NCI-H1092 (cell line): ENCODE measurements at places on chromosomes 13 and 19.

GRCh38 chr19:5078666-5079065 lies 109.8 kb downstream of the KDM4B start:
- no peak for DNase-seq

- DNase-seq: no peak
These were observed 967 bp upstream of the TPT1 start for GRCh38 chr13:45341799-45342500.

GRCh38 chr19:33678796-33679585 lies 57.2 kb downstream of the CHST8 start:
- DNase-seq: peak; percentile 90

GRCh38 chr19:33395561-33396550 lies 22.3 kb downstream of the CEBPG start:
- DNase-seq: no peak

DNA sequence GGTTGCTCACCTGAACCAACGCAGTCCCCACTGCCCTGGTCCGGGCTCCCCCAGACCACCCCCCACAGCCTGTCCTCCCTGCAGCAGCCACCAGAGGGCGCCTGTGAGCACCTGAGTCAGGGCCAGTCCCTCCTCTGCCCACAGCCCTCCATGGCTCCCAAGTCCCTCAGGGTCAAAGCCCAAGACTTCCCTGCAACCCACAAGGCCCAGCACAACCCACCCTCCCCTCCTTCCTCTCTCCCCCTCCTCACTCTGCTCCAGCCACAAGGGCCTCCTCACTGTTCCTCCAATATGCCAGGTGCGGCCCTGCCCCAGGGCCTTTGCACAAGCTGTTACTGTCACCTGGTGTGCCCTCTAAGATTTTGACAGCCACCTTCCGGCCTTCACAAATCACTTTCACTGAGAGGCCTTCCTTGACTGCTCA lies 10.9 kb downstream of the GNA15 start:
- DNase-seq: no peak

GRCh38 chr13:46698014-46698413 lies 98.9 kb downstream of the ESD start:
- DNase-seq: no peak

GRCh38 chr19:1902923-1903322 lies 2.3 kb upstream of the ADAT3 start:
- DNase-seq: no peak

DNA sequence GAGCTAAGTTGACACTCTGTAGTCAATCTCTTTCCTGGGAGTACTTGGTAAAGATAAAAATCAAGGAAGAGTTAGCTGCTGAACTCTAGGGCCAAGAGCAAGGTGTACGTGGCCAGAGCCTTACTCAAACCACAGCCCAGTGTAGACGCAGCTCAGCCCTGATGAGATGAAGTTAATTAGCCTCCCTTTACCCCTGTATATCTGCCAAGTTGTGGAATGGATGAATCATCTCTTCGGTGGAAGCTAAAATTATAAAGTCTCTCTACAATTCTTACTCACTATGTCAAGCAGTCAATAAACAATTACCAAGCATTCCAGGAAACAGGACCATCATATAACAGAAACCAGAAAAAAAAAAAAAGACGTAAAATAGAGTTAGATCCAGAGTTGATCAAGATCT lies 146.9 kb upstream of the UFM1 start:
- no peak for DNase-seq

DNA sequence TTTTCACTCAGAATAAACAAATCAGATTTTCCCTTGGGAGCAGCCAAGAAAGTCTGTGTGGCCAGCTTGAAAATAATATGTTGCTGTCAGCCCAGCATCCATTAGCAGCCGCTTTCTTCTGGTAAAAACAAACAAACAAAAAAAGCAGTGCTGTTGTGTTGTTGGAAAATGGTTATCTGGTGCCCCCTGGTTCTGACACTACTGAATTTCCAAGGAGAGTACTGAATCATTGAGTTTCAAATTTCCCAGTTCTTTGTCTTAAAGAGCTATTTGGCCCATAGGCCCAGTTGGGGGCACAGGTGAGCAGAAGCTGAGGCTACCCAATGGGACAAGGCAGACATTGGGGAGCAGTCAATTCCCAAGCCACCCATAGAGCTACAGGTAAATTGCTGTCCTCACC lies 995.9 kb downstream of the UQCRFS1 start:
- DNase-seq: no peak

- DNase-seq: no peak
These were observed 10.0 kb upstream of the IGFL3 start for GRCh38 chr19:46134527-46134926.

GRCh38 chr13:107534548-107534947 lies 680.8 kb downstream of the LIG4 start:
- DNase-seq: no peak

DNA sequence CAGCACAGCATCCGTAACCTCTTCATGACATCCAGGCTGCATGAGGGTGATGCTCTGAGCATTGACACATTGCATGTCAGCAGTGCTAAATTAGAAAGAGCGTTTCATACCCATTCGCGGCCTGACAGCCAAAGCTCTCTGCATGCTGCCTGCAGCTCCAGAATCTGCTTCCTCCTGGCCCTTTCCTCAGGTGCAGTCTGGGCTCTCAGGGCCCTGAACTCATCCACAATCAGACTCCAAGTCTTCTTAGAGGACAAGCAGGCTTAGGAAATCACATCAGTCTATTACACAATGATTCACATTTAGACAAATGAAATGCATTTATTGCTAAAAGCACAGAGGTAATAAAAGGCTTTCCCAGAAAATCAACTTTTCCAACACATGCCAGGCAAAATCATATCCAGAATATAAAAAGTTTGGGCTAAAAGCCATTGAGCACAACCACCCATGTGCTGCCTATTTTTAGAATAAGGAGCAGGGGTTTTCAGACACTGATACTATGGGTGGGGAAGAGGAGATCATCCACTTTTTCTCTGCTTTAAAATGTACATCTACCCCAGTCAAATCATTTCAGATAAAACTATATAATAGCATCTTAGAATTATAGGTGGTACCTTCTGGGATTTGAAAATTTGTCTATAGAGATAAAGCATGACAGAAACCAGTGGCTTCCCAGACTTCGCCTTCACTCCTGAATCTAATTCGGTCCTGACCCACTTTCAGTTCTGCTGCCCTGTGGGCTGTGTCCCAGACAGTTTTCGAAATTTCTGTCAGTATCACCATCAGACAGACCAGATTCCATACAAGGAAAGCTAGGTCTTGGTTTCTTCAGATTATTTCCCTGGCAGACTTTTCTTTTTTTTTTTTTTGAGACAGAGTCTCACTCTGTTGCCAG lies 109.3 kb downstream of the COL4A2 start:
- no peak for DNase-seq

DNA sequence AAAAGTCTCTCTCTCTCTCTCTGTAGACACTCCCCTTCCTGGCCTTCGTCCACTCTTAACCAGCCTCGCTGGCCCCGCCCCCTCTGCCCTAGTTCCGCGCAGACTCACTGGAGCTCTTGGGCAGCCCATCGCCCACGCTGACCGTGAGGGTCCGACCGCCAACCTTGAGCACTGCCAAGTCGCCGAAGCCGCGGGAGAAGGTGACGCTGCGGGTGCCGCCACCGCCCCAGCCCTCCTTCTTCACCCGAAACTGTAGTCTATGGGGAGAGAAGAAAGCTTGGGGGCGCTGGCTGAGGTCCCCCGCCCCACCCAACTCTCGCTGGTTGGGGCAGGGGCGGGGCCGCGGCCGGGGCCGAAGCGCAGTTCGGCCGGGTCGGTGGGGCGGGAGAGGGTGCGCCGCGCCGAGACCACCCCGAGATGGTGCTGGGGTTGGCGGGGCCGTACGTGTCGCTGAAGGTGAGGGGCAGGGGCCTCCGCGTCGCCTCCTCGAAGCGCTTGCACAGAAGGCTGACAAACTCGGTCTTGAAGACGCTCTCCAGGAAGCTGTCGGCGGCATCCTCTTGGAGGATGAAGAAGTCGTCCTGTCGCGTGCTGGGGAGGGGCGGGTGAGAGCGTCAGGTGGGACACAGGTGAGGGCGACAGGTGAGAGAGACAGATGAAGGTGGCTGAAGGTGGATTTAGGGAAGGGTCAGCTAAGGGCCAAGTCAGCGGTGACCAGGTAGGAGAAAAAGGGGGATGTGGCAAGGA lies 12.6 kb upstream of the ZNF414 start:
- peak; percentile 81 for DNase-seq

GRCh38 chr13:39311619-39312018 lies 273.4 kb downstream of the NHLRC3 start:
- no peak for DNase-seq

- no peak for DNase-seq
These were observed 2.5 kb downstream of the KANK3 start for GRCh38 chr19:8340341-8341096.

GRCh38 chr19:49347835-49348234 lies 12.6 kb downstream of the CD37 start:
- no peak for DNase-seq

DNA sequence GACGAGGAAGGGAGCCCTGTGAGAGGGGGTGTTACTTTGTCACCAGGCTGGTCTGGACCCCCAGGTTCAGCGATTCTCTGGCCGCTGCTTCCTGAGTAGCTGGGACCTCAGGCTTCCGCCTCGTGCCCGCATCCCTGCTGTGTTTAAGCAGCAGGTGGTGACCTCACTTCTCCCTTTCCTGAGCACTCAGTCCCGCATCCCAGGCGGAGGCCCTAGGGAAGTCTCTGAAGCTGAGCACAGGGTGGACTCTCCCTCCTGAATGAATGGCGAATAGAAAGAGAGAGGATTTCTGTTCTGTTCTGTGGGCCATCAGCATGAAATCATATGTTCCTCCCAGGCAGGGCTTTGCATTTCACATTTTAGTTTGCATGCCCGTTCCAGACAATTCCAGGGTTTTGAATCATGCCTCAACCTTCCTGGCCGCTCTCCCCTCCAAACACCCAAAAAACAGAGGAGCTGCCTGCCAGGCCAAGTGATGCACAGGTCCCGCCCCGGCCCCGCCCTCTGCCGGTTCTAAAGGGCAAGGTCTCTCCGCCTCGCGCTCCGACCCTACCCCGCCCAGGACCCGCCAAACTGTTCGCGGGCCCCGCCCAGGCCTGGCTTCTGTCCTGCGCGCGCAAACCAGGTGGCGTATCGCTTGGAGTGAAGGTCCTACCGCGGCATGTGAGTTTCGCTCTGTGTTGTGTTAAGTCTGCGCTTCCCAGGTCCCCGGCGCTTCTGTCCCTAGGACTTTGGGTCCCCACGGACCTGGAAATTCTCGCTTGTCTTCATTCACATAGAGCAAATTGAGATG lies 35.1 kb upstream of the ZNF808 start:
- DNase-seq: peak; percentile 8

GRCh38 chr19:46351241-46352041 lies 4.6 kb downstream of the PPP5C start:
- no peak for DNase-seq

- DNase-seq: no peak
These were observed 400.2 kb downstream of the KCNRG start for GRCh38 chr13:50415428-50415827.

DNA sequence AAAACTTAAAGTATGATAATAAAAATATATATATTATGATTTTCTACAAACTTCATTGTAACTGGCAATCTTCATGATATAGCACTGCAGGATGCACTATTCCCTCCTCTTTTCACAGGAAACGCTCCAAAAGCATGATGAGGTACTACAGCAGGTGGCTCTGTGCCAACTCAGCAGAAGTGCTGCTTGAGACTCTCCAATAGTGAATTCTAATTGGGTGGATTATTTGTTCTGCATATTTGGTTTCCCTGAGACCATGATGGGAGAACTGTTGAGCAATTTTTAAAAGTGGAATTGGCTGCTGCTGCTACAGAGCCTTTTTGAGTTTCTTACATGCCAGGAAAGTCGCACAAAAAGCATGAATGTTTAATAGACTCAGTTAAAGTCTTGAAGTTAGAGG lies 1782.4 kb upstream of the PCDH20 start:
- peak; percentile 96 for DNase-seq

DNA sequence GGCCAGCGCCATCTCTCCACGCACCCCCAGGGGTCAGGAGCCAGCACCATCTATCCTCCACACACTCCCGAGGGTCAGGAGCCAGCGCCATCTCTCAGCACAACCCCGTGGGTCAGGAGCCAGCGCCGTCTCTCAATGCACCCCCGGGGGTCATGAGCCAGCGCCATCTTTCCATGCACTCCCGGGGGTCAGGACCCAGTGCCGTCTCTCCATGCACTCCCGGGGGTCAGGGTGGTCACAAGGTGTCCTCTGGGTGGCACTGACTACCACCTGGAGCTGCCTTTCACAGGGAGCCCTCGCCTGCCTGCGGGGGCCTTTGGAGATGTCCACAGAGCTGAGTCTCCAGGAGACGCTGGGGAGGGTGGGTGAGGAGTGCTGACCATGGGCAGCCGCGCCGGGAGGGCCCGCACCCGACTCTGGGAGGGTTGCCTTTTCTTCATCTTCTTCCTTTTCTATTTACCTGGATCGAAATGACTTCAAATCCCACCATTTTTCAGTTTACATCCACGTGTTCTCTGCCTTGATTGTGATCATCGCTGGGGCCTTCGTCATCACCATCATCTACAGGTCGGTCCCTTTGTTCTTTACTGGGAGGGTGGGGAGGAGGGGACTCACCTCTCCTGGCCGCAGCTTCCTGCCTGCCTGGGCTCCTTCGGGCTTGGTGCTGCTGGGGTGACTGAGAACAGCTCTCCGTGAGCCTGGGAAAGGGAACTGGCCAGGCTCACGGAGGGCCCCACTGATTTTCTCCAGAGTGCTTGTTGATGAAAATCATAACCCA lies 19.1 kb downstream of the TEX29 start:
- no peak for DNase-seq

DNA sequence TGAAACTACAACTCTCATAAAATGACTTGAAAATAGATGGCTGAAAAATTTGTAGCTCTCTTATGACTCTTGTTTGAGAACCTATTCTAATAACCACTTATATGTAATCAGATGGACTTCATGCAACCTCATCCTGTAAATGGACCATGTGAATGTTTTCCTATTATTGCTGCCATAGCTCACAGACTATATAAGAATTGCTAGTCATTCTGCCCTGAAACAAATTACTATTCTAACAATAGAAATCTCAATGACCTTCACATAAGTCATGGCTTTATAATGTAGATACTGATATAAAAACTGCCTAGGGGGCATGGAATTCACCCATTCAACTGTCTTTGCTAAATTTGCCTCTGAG lies 1111.0 kb upstream of the ATXN8OS start:
- DNase-seq: no peak

DNA sequence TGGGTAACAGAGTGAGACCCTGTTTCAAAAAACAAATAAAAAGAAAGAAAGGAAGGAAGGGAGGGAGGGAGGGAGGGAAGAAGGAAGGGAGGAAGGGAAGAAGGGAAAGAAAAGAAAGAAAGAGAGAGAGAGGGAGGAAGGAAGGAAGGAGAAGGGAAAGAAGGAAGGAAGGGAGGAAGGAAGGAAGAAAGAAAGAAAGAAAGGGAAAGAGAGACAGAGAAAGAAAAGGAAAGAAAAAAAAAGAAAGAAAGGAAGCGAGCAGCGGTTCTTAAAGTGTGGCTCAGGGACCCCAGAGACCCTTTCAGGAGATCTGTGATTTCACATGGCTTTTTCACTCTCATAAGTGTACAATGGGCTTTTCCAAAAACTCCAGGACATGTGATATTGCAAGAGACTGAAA lies 9.9 kb upstream of the CADM4 start:
- no peak for DNase-seq
